AG09309 (cell line): ENCODE measurements at places on chromosomes 3 and 15.

- DNase-seq = no peak
These were observed 22.1 kb downstream of the UBE3A start for GRCh38 chr15:25416693-25417092.

DNA sequence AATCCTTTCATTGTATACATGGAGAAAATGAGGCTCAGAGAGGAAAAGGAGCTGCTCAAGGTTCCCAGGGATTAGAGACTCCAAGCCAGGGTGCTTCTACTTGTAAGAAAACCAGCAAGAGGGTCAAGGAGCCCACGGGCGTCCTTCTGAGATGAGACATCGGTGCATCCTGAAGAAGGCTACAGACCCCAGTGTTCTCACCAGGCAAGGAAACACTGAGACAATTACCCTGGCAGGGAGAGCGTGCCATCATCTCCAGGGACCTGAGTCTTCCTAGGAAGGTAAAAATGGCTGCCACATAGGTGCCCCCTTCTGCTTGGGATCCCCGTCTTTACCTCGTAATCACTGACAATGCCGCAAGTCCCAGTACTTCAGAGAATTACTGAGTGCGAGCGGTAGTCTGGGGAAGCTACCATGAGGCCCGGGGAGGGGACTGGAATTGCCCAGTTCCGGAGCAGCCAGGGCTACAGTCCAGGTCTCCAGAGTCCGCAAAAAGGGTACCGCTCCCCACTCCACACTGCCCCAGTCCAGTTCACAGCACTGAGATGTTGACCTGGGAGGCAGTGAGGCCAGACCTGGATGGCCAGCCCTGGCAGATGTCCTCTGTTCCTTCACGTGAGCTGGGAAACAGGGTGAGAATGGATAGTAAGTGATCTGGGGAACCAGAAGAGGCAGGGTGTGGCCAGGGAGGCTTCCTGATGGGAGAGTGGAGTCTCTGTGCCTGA is 164.7 kb upstream of the SMAD3 start:
- no peak for DNase-seq

GRCh38 chr3:184261270-184261853 is at the start of gene CAMK2N2:
TSS of gene CAMK2N2 (minus strand) at chr3:184261553. CDS start at chr3:184261285, 268 bp downstream.
- no peak for DNase-seq

GRCh38 chr15:91553196-91553854 is 300.2 kb upstream of the SLCO3A1 start:
- no peak for DNase-seq

DNA sequence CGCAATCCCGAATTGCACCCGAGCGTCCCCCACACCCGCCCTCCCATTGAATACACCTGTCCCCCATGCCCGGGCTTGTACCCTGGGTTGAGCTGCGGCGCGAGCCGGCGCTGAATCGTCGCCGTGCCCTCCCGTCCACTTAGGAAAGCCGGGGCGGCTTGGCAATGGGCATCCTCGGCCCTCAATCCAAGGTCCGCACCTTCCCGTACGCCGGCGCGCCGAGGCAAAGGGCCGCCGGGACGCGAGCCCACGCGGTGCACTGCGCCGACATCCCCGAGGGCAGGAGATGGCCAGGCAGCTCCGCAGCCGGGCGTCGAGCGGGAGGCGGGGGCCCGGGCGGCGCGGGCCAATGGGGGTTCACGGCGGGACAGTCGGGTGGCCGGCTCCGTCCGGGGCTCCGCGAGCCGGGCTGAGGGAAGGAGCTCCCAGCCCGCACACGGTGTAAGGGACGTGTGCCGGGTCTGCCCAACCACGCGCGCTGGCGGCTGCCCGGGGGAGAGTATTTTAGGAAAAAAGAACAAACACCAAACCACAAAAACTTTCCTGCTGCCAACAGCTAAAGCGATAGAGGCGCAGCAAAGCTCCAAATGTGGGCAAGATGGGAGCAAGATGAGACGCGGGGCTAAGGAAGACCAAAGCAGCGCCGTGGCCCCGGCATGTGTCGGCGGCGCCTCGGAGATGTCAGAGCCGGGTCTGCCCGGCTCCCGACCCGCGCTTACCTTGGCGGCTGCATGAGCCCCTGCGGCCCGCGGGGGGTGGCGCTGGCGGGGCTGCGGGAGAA is 621 bp downstream of the RGMA start:
- no peak for DNase-seq

DNA sequence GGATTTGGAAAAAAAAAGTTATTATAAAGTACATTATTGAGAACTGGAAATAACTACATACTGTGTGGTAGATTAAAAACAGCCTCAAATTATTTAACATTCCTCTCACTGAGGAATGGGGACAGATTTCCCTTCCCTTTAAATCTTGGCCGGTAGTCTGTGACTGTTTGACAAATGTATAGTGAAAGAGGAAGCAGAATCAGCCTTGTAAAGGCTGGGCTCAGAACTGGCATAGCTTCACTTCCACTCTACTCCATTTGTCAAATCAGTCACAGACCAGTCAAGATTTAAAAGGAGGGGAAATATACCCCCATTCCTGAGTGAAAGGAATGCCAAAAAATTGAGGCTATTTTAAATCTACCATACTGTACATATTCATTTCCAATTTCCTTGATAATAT is 18.2 kb upstream of the B4GALT4 start:
- no peak for DNase-seq

DNA sequence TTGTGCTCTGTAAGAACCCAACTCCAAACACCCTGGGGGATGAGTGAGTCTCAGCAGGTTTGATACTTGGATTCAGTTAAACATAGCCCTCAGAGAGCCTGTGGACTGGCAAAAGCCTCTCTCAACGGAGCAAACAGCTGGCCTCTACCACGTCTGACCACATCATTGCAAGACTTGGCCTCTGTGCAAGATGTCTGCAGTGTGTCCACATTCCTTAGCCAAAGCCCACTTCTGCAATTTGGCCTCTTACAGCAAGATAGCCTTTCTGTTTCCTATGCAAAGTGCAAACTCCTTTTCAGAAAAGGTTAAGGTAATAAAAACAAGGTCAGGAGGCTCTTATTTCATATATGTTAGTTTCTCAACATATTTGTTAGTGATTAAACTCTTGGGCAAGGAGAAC is 27.9 kb downstream of the FBN1 start:
- peak; percentile 70 for DNase-seq

DNA sequence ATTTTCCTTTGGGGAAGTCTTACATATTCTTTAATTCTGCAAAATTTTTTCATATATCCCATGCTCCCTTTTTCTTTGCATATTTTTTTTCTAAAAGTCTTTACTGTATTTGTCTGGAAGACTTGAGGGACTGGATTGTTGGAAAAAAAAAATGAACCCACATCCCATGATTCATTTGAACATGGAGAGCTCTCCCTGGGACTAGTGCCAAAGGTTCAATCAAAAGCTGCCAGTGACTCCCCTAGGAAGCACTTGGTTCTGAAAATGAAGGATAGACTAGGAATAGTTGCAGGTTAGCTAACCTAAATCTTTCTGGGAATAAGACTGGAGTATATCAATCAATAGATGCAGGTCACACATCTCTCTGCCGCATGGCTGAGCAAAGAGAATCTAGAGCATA is 16.4 kb upstream of the BNC1 start:
- no peak for DNase-seq

GRCh38 chr15:79028411-79028964 is 62.1 kb downstream of the RASGRF1 start:
- DNase-seq = no peak

GRCh38 chr3:40691452-40691861 is 166.7 kb downstream of the ZNF621 start:
- DNase-seq = no peak

DNA sequence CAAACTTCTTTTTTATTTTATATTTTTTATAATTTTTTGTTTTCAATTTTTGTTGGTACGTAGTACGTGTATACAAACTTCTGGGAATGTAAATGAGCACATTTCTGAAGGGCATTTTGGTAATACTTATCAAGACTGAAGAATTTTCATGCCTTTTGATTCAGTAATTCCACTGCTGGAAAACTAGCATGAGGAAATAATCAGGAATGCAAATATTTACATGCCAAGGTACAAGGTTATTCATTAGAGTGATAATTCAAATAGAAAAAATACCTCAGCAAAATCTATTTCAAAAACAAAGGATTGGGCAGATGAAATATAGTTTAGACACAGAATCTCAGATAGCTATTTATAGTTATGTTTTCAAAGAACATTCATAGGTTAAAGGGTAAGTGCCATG is 128.7 kb downstream of the DMXL2 start:
- no peak for DNase-seq

DNA sequence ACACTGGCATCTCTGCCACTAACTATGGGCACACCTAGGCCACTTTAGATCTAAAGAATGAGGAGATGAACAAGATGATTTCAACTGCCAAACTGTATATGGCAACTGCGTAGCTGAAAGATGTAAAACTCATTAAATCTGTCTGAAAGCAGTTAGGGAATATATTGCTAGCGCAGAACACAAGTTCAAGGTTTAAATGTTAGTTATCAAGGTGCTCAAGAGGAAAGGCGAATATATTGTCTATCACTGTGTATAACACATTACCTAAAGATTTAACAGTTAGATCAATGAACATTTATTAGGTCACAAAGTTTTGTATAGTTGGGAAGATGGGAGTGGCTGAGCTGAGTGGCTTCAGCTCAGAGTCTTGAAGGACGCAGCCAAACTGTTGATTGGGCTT is 33.9 kb upstream of the PSMD6 start:
- no peak for DNase-seq

GRCh38 chr3:377158-377561 is 180.6 kb downstream of the CHL1 start:
- DNase-seq = peak; percentile 8

DNA sequence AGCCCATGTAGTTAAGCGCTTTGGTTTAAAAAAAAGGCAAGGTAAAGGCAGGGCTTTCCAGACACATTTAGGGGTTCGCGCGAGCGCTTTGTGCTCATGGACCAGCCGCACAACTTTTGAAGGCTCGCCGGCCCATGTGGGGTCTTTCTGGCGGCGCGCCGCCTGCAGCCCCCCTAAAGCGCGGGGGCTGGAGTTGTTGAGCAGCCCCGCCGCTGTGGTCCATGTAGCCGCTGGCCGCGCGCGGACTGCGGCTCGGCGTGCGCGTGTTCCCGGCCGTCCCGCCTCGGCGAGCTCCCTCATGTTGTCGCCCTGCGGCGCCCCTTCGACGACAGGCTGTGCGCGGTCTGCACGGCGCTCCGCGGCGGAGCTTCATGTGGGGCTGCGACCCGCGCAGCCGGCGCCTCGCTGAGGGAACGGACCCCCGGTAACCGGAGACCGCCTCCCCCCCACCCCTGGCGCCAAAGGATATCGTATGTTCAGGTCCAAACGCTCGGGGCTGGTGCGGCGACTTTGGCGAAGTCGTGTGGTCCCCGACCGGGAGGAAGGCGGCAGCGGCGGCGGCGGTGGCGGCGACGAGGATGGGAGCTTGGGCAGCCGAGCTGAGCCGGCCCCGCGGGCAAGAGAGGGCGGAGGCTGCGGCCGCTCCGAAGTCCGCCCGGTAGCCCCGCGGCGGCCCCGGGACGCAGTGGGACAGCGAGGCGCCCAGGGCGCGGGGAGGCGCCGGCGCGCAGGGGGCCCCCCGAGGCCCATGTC is 927 bp downstream of the SMAD6 start:
- DNase-seq = no peak

GRCh38 chr3:21562243-21562642 is 188.8 kb downstream of the ZNF385D start:
- DNase-seq = no peak

- peak; percentile 79 for DNase-seq
These were observed 12.3 kb downstream of the CPNE9 start for GRCh38 chr3:9715764-9716437.

GRCh38 chr15:34434627-34435305 is 2.8 kb downstream of the GOLGA8A start:
- no peak for DNase-seq

GRCh38 chr15:31079519-31079918 is 22.0 kb downstream of the TRPM1 start:
- no peak for DNase-seq

DNA sequence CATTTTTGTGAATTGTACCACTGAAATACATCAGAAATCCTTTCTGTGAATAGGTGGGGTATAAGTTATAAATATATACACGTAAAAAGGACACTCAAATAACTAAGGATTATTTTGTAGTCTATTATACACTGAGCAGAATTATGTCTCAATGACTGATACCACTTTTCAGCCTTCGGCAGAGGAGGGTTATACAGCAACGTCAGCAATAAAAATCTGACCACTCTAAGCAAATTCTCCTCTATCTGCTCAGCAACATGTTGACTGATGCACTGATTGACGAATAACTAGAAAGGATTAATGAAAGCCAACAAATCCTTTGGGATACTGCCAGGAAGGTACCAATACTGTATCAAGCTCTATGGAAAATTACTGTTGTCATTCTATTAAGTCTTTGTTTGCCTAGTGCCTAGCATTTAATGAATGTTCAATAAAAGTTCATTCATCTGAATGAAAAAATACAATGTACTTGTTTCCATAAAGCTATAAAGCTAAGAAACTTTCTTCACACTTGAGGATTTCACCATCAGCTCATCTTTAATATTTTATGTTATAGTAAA is 5.2 kb downstream of the ARPP19 start:
- no peak for DNase-seq

DNA sequence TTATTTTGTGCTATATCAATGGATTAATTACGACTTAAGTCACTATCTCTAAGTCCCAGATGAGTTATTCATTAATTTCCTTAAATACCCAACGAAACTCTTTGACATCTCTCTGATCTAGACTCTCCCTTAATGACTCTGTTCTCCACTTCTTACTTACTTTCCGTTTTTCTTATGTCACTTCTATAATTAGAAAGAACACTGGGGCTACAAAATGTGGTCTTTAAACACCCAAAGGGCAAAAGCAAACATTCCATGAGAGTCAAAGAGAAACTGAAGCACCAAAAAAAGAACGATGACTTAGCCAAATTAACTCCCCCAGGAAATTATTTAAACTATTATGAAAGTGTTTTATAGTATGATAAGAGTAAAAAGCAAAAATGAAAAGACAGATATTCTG is 166.4 kb upstream of the UBE2E2 start:
- DNase-seq = no peak

GRCh38 chr3:196336319-196337145 is 1.7 kb downstream of the TM4SF19 start:
- no peak for DNase-seq

- DNase-seq = no peak
These were observed 25.3 kb downstream of the MYO9A start for GRCh38 chr15:72092691-72093090.

GRCh38 chr3:55296030-55296429 is 191.1 kb downstream of the WNT5A start:
- DNase-seq = no peak

GRCh38 chr3:122353893-122354401 is 28.9 kb downstream of the CSTA start:
- DNase-seq = no peak

- DNase-seq = no peak
These were observed 260.7 kb downstream of the PLOD2 start for GRCh38 chr3:145900056-145900829.

DNA sequence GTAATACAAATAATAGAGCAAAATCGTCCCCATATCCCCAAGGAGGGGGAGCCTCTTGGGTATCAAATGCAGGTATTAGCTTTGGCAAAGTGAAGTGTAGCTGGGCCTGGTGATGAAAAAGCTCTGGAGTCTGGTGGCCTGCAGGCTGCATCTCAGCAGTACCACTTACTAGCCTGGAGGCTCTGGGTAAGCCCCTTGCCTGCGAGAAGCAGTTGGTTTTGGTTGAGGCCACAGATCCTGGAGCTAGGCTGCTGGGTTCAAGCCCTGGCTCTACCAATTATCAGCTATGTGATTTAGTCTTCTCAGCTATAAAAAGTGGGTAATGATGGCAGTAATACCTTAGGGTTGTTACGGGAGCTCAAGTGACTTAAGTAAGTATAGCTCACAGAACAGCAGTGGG is 6.1 kb downstream of the KCNAB1 start:
- DNase-seq = no peak
